ENCODE measurements at places on chromosomes 5 and 9. TPM values are rescaled to one million over a fixed set of nuclear protein-coding genes. Genes with fewer than 3 reads are reported as not detected.

DNA sequence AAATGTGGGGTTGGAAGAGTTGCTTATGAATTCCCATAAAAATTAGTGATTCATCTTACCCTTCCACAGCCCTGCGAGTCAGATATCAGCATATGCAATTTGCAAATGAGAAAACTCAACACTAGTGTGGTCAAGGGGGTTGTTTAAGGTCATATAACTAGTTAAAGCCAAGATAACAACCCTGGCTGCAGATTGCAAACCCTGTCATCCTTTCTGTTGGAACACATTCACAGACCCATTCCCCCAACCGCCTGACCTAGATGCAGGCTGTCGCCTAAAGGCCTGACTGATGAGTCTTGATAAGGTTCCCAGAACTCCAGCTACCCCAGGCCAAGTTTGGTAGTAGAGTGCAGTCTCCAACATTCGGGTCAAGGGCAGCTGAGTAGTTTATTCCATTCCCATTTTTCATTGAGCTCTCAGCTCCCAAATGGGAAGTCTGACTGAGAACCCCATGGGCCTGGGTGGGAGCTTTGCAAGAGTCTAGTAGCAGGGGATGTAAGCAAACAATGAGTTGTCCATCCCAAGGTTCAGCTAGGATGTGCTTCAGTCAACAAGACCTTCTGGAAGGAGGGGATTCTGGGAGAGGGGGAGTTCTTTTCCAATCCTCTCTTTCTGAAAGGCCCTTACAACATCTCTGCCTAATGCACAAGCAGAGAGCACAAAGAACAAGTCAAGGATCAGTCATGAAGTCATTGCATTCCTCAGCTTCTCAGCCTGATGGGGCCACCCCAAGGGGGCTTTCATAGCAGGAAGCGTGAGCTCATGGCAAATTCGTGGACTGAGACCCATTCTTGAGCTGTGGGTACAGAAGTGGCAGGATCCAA lies 40.3 kb downstream of the ADAM19 start:
- DNase-seq, result no peak
- peaks cover 67% of the 10 kb centered on the region for H3K4me1 ChIP-seq
- H3K4me3 ChIP-seq, result no peak overlapping the region
- H3K36me3 ChIP-seq, result peaks cover 23% of the 10 kb centered on the region

The SHOC1 gene
- polyA plus RNA-seq, result not detected

The SLC34A3 gene
- polyA plus RNA-seq, result not detected

The LPAR1 gene
- polyA plus RNA-seq, result not detected

The PAPPA gene
- not detected for polyA plus RNA-seq

GRCh38 chr5:124053340-124053739 lies 541.4 kb downstream of the CSNK1G3 start:
- peaks cover 32% of the 10 kb centered on the region for H3K4me1 ChIP-seq
- no peak overlapping the region for H3K4me3 ChIP-seq
- H3K27ac ChIP-seq, result no peak overlapping the region
- DNase-seq, result no peak

- no peaks in the 10 kb centered on the region for H3K27me3 ChIP-seq
- no peak for DNase-seq
- peaks cover 7% of the 10 kb centered on the region for H3K36me3 ChIP-seq
These were observed 538.2 kb downstream of the CCDC171 start for GRCh38 chr9:16090907-16091629.

The KCNN2 gene
- not detected for polyA plus RNA-seq

The LOX gene
- polyA plus RNA-seq, result not detected

- peaks cover 9% of the 10 kb centered on the region for H3K36me3 ChIP-seq
- H3K4me3 ChIP-seq, result no peak overlapping the region
- H3K27me3 ChIP-seq, result no peaks in the 10 kb centered on the region
- DNase-seq, result no peak
- H3K27ac ChIP-seq, result no peak overlapping the region
- H3K4me1 ChIP-seq, result peaks cover 49% of the 10 kb centered on the region
These were observed 123.3 kb downstream of the SUSD1 start for GRCh38 chr9:112051812-112052211.

- H3K27ac ChIP-seq, result no peak overlapping the region
- H3K27me3 ChIP-seq, result no peaks in the 10 kb centered on the region
- H3K4me3 ChIP-seq, result no peak overlapping the region
- no peak for DNase-seq
These were observed 108.9 kb downstream of the F2RL2 start for GRCh38 chr5:76514292-76514691.

GRCh38 chr5:83687124-83687619 lies 33.5 kb downstream of the HAPLN1 start:
- no peak overlapping the region for H3K4me3 ChIP-seq
- DNase-seq, result no peak
- H3K27me3 ChIP-seq, result peaks cover 27% of the 10 kb centered on the region
- no peaks in the 10 kb centered on the region for H3K36me3 ChIP-seq
- no peak overlapping the region for H3K27ac ChIP-seq

The ARSK gene
- 8.2 TPM for polyA plus RNA-seq

DNA sequence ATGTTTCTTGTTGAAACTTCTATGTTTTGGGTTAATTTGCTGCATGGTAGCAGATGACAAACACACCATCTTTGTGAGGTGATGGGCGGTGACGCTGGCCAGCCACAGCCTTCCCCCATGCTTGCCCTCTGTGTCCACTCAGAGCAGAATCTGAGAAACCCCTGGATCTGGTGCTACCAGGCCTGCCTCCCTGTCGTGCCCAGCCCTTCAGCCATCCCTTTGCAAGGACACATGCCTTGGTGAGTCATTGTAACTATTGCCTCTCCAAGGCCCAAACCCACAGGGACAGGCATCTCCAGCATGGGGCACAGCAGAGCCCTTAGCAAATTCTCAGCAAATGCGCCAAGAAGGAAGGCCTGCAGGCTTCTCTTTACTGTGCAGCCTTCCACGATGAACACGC lies 48.1 kb upstream of the FCN1 start:
- no peak overlapping the region for H3K27ac ChIP-seq
- H3K36me3 ChIP-seq, result no peaks in the 10 kb centered on the region
- H3K4me3 ChIP-seq, result no peak overlapping the region
- no peak for DNase-seq
- no peaks in the 10 kb centered on the region for H3K4me1 ChIP-seq

GRCh38 chr9:88995200-88995577 lies 3.9 kb downstream of the S1PR3 start:
- no peak for DNase-seq
- peaks cover 5% of the 10 kb centered on the region for H3K4me1 ChIP-seq
- H3K27me3 ChIP-seq, result peaks cover 23% of the 10 kb centered on the region

The MYMK gene
- not detected for polyA plus RNA-seq

The PRPF4 gene
- 28.2 TPM for polyA plus RNA-seq

DNA sequence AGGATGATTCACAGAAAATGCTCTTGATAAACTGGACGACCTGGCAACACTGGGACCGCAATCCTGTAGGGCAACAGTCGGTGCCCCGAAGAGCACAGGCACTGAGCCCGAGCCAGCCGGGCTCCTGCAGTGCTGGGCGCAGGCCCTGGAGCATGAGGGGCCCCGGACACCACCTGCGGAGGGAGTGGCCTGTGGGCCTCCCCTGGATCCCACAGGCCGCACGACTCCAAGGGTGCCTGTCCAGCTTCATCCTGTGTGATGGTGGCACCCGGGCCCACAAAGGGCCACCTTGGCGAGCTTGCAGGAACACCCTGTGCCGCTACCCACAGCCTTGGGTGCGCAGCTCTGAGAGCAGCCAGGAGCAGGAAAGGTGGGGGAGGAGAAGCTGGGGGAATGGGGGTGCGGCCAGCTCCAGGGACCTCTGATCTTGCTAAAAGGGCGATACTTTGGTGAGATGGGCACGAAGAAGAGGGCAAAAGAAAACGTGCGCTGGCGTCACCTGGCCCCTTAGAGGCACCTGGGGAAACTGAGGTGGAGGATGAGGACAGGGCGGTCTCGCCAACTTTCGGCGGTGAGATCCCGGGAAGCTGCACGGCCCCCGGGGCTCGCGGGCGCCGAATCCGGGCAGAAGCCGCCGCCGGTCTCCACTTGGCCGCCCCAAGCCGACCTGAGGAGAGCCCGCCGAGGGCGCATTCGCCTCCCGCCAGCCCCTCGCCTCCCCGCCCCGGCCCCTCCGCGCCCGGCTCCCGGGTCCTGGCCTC lies 722 bp downstream of the TBC1D9B start:
- peak overlapping the region; percentile 81 for H3K27ac ChIP-seq
- no peaks in the 10 kb centered on the region for H3K27me3 ChIP-seq
- H3K36me3 ChIP-seq, result peaks cover 5% of the 10 kb centered on the region
- H3K4me1 ChIP-seq, result peaks cover 14% of the 10 kb centered on the region
- peak; percentile 4 for DNase-seq

DNA sequence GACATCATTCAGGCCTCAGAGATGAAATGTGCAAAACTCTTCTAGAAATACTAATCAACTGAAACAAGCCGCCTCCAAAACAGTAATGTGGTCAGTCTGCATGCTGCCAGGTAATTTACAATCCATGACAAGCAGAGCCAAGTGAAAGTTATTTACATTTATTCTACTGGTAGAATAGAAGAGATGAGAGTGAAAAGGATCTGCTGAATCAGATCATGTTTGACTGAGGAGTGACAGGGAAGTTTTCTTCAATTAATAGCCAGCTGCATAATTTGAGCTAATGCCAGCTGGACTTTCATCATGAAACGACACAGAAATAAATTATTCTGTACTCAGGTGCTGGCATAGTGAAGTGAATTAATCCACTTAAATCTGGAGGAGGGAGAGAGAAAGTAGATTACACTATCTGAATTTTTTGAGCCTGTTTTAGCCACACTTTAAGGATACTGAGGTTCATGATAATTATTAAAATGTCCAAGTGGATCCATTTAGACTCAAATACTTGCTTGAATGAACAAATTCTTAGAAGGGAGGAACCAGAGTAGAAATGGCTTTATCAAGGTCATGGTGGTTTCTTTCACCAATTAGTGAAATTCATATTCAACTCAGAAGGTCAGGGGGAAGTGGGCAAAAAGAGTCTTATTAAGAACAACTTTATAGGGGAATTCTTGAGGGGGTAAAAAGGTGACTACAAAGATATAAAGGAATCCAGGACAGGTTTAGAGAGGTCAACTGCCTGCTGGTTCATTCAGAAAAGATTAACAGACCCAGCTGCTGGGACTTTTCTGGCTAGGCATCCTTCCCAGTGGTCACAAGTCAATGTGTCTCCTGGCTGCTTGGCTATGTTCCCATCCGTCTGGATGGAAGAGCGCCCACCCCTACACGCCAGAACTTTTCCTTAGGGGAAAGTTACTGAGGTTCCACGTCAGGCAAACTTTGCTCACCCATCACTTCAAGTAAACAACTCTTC lies 350.4 kb downstream of the PDE4D start:
- no peak overlapping the region for H3K27ac ChIP-seq
- DNase-seq, result no peak
- no peaks in the 10 kb centered on the region for H3K27me3 ChIP-seq
- no peak overlapping the region for H3K4me3 ChIP-seq
- no peaks in the 10 kb centered on the region for H3K36me3 ChIP-seq
- peaks cover 8% of the 10 kb centered on the region for H3K4me1 ChIP-seq

DNA sequence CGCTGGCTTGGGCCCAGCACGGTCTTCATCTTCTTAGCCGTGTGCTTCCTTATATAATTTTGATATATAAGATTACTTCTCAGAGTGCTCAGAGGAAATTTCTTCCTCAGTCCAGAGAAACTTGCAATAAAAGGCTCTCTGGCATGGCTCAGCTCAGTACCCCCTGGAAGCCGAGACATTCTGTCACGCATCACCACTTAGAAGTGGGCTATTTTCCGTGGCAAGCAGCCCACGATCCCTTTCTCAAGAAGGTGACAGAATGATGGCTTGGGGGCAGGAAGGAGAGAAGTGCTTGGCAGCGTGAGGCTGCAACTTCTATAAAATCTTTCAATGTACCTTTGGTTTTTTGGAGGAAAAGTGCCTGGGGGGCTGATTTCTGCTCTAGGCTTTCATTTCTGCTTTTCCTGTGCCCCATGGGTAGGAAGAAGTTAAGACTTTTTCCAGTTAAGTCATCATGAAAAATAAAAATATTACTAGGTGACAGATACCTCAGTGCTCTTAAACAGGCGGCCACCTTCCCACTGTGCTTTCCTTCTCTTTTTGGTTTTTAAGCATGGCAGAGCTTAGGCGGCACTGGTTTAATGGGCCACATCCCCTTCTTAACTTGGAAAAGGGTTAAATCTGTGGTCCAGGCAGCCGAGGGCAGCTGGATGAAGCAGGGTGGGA lies 104.6 kb downstream of the MVB12B start:
- no peaks in the 10 kb centered on the region for H3K36me3 ChIP-seq
- DNase-seq, result no peak
- no peak overlapping the region for H3K27ac ChIP-seq
- peaks cover 27% of the 10 kb centered on the region for H3K4me1 ChIP-seq
- H3K27me3 ChIP-seq, result no peaks in the 10 kb centered on the region
- H3K4me3 ChIP-seq, result no peak overlapping the region

The CYLC2 gene
- not detected for polyA plus RNA-seq

DNA sequence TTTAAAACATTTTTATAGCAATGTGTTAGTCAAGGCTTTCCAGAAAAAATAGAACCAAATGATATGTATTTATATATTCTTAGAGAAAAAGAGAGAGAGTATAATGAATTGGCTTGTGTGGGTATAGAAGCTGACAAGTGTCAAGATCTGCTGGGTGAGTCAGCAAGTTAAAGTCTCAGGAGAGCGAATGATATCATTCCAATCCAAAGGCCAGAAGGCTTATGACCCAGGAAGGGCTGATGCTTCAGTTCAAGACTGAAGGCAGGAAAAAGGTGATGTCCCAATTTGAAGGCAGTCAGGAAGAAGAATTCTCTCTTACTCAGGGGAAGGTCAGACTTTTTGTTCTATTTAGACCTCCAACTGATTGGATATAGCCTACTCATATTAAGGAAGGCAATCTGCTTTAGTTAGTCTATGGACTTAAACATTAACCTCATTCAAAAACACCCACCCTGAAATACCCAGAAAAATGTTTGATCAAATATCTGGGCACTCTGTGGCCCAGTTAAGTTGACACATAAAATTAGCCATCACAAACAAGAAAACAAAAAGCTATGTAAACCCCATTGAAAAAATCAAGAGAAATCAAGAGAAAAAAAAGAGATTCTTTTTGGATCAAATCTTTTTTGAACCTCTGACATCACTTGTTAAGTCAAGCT lies 189.6 kb downstream of the PIK3R1 start:
- no peak for DNase-seq
- peaks cover 15% of the 10 kb centered on the region for H3K4me1 ChIP-seq
- H3K4me3 ChIP-seq, result no peak overlapping the region
- H3K36me3 ChIP-seq, result no peaks in the 10 kb centered on the region
- no peaks in the 10 kb centered on the region for H3K27me3 ChIP-seq

- no peaks in the 10 kb centered on the region for H3K36me3 ChIP-seq
- no peak for DNase-seq
- H3K4me3 ChIP-seq, result no peak overlapping the region
These were observed 52.4 kb upstream of the PSD2 start for GRCh38 chr5:139743001-139743771.

The RNF183 gene
- not detected for polyA plus RNA-seq

The IRGM gene
- polyA plus RNA-seq, result 1.1 TPM

Data from naive B cell (primary cell).